Stimulated activated effector memory CD8-positive, alpha-beta T cell treated with anti-CD3 and anti-CD28 coated beads, Interleukin-12 subunit alpha, Interleukin-12 subunit beta, amount 100 ng/mL, for 72 hours (primary cell): ENCODE measurements at places on chromosomes 16 and 17.
A peak's percentile ranks its signal among the peaks of the same experiment; 100 is the strongest.

GRCh38 chr17:35046740-35047283, 16.7 kb downstream of the RFFL start:
- peak; percentile 78 for DNase-seq

DNA sequence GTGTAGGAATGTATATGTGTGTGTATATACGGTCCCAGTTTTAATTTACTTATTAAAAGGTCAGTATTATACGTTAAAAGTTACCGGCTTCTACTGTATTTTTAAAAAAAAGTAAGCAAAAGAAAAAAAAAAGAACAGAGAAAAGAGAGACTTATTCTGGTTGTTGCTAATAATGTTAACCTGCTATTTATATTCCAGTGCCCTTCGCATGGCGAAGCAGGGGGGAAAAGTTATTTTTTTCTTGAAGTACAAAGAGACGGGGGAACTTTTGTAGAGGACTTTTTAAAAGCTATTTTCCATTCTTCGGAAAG, 1.6 kb downstream of the NOG start:
- no peak for DNase-seq

- no peak for DNase-seq
These were observed 20.3 kb downstream of the COPRS start for GRCh38 chr17:31838636-31839225.

DNA sequence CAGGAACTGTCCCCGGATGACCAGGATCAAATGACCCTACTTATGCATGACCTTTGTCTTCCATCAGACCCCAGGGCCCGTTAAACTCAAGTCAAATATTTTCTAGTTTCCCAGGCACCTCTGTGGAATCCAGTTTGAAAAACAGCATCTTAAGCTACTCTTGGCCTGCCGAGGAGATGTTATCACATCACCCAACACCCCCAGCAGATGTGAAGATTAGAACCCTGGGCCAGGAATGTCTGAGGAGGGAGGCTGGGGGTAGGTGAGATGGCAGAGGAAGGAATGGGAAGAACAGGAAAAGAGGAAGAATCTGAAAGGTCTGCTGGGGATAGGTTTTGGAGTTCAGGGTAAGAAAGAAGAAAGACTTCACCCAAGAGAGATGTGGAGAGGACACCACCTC, 79.2 kb downstream of the AXIN2 start:
- no peak for DNase-seq

DNA sequence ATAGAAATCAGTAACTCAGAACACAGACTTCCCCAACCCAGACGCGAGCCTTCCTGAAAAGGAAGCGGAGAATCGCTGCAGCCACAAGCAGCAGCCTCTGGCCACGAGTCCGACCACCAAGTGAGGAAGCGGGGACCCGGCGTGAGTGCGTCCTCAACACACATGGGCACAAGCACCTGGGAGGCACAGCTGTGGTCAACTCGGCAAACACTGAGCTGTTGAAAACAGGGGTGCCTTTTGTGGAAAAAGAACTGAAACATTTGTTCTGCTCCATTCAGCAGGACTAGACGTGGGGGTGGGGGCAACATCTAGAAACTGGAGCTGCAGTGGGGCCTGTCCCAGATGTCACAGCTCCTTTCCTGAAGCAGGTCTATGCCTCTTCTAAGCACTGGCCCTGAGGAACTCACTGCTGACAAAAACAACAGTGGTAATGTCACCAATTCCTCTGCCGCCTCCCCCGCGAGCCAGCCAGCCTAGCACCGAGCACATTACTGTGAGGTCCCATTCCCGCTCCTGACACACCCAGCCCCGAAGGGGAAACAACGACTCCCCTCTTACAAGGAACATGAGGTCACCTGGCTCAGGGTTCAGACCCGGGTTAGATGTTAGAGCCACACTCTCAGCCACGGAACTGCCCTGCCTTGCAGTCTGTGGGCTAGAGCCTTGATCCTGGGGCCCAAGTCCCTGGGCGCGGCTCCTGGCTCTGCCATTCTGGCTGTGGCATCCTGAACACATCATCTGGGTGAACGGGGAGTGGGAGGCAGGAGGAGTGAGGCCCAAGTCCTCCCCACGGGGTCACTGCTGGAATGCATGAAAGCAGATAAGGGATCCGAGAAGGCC, 29.0 kb downstream of the KDM8 start:
- DNase-seq, result no peak

DNA sequence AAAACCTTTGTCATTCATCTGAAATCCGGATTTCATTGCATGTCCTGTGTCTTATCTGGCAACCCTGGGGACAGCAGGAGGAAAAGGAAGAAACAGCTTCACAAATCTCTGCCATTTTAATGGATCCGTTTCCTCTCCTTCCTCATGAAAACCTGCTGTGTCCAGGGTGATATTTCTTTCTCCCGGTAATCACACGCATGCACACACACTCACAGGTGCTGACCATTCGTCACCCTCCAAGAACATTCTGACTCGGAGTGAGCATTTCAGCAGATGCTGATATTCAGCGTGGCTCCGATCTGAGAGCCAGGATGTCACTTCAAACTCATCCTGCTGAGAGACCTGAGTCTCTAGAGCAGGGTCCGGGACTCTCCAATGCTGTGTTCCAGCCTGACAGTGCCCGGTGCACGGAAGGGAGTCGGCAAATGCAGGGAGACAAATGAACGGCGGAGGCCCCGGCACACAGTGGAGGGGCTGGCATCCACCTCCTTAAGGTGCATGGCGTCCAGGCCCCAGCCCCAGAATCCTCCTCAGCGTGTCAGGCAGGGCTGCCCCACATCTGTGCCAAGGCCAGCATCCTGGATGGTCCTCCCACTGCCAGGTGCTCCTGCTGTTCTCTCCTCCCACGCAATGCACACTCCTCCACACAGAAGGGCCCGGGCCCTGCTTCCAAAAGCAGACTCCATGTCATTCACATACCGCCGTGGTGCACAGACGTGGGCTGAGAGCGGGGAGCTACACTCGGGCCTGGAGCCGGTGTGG, 70.7 kb downstream of the RBFOX3 start:
- DNase-seq, result no peak

DNA sequence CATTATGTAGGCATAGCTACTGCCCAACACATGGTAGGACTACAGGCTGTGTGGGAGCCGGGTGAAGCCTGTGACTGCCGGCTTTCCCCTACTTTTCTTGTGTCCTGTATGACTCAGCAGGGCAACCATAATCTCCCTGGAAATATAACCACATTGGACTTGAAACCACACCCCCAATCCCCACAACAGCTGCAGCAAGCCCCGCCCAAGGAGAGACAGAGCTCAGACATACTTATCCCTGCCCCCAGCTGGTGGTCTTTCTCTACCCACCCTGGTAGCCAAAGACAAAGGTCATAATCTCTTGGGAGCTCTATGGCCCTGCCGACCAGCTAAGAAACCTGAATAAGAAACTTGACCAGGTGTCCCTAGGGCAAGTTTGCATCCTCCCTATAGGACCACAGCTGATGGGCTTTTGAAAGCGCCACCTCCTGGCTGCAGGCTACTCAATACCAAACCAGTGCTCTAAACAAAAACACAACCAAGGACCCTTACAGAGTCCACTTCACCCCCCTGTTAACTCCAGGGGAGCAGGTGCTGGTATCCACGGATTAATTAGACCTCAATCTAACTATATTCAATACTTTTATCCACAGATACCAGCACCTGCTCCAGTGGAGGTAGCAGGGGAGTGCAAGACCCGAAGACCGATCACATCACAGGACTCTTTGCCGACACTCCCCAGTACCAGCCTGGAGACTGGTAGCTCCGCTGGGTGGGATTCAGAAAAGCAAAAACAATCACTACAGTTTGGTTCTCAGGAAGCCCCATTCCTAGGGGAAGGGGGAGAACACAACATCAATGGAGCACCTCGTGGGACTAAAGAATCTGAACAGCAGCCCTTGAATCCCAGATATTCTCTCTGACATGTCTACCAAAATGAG, 91.2 kb downstream of the IRX5 start:
- no peak for DNase-seq

DNA sequence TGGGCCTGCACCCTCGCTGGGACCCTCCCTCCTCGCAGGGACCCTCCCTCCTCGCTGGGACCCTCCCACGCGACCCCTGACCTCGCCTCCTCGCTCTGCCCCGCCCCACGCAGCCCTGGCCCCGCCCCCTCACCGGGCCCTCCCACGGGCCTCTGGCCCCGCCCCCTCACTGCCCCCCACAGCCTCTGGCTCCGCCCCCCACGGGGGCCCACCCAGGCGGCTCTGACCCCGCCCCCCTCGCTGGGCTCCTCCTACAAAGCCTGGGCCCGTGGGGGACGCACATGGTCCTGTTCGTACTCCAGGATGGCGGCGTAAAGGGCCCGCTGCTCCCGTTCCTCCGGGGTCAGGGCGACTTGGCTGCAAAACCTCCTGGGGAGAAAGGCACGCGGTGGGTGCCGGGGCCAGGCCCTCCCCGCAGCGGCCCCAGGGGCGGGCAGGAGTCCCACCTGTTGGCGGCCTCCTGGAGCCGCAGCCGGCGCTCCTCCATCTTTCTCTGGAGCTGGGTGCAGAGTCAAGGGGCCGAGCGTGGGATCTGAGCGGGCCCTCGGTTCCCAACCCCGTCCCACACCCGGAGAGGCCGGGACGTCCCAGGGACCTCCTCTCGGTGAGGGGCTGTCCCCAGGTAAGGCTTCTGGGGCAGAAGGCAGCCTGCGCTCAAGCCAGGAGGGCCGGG, 9.0 kb downstream of the VPS9D1 start:
- peak; percentile 73 for DNase-seq

DNA sequence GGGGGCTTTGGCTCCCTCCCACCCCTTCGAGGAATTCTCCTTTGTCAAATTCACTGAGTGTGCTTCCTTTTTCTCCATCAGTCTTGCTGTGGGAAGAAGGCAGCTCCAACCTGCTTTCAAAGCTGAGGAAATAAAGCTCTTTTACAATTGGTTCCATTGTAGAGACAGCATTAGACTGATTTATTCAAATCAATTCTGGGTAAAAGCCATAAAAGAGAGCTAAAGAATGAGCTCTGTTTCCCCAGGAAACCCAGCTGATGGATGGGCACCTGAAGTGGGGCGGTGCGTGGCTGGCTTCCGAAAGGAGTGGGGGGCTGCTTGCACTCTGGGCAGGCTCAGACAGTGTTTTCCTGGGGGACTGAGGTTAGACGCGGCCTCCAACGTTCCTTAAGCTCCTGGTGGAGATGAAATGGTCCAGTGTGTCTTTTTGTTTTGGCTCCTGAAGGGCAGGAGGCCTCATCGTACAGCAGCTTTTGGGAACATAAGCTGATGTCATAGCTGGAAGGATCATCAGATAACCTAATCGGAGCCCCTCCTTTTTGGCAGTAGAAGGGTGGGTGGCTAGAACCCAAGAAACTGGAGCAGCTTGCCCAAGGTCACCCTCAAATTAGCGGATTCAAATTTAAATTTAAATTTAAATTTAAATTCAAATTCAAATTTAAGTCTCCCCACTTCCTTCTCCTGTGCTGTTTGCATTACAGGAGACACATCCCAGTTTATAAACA, 128.5 kb upstream of the EEF2KMT start:
- no peak for DNase-seq

DNA sequence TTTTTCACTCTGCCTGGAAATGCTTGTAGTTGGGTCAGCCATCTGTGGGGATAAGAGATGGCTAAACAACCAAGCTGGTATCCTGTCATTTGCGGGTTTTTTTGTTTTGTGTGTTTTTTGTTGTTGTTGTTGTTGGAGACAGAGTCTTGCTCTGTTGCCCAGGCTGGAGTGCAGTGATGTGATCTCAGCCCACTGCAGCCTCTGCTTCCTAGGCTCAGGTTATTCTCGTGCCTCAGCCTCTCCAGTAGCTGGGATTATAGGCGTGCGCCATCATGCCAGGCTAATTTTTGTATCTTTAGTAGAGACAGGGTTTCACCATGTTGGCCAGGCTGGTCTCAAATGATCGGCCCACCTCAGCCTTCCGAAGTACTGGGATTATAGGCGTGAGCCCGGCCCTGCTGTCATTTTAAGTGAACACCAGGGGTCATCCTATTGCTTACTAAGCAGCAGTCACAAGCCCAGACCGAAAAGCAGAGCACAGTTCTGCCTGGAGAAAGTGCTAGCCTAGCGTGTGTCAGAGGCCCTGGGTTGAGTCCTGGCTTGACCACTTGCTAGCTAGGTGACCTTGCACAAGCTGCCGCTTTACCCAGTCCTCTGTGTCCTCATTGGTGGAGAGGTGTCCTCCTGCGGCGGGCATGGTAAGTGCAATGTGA, 4.6 kb downstream of the SMCR8 start:
- no peak for DNase-seq

- no peak for DNase-seq
These were observed 62.4 kb upstream of the FA2H start for GRCh38 chr16:74837056-74837455.

DNA sequence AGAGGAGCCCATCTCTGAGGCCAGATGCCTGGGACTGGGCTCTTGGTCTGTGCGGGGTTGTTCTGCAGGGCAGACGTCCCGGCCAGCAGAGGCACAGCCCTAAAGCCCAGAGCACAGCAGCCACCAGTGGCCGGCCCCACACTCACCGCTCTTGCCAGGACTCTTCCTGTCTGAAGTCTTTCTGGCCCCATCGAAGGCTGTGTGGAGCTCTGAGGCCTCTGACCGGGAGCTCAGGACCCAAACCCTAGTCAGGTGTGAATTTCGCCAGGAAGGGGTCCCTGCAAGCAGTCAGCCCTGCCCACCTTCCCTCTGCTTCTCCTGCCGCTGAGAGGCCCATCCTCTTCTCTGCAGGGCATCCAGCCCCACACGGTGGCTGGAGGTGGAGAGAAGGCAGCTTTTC, 10.7 kb downstream of the ACSF3 start:
- DNase-seq, result no peak

GRCh38 chr16:49534901-49535610, 161.5 kb downstream of the C16orf78 start:
- DNase-seq, result no peak

- DNase-seq, result no peak
These were observed 71.8 kb downstream of the LMF1 start for GRCh38 chr16:898761-899682.

DNA sequence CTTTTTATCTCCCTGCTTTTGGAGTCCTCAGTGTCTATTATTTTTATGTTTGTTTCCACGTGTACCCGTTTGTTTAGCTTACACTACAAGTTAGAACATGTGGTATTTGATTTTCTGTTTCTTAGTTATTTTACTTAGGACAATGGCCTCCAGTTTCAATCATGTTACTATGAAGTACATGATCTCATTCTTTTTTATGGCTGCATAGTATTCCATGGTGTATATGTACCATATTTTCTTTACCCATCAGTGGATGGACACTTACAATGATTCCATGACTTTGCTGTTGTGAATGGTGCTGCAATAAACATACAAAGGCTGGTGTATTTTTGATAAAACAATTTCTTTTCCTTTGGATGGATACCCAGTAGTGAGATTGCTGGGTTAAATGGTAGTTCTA, 269.5 kb downstream of the HS3ST3A1 start:
- no peak for DNase-seq

GRCh38 chr17:38746849-38747462, 1.2 kb downstream of the PCGF2 start:
- no peak for DNase-seq

GRCh38 chr17:78240012-78240655, 8.7 kb downstream of the TMEM235 start:
- no peak for DNase-seq
